ENCODE measurements at places on chromosomes 16 and 17.
A peak's percentile ranks its signal among the peaks of the same experiment; 100 is the strongest.

- peaks cover 9% of the 10 kb centered on the region for H3K36me3 ChIP-seq
- DNase-seq = no peak
- H3K4me3 ChIP-seq = no peak overlapping the region
Measured at GRCh38 chr17:16135461-16135860, 79.9 kb downstream of the NCOR1 start.

- no peaks in the 10 kb centered on the region for H3K27me3 ChIP-seq
- no peak overlapping the region for H3K27ac ChIP-seq
- no peak overlapping the region for H3K4me3 ChIP-seq
- no peaks in the 10 kb centered on the region for H3K36me3 ChIP-seq
- H3K4me1 ChIP-seq = no peaks in the 10 kb centered on the region
Measured at GRCh38 chr17:75498726-75499213, 16.6 kb downstream of the CASKIN2 start.

DNA sequence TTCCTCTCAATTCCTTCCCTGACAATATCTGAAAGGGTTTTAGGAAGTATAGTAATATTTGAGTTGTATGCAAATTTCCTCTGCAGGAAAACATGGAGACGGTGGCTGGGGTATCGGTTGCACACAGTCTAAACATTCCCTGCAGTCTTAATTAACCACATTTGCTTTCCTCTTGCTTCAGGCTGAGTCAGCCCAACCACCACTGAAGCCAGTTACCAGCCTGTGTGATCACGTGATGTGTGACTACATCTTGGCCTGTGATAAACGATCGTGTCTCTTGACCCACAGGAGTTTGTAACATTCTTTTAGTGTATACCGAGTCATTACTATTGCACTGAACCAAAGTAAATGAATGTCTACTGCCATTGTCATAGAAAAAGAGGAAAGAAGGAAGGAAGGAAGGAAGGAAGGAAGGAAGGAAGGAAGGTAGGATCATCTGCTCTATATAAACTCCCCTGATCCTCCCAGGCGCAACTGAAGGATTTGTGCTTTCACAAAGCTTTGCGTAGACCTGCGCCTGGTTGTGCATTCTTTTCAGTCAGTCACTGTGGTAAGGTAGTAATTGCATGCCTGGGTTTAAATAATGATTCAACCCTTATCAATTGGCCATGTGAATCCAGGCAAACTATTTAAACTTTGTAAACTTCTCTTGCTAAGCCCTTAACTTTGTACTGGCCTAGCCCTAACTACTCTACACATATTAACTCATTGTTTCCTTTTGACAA, 280.6 kb upstream of the SALL1 start:
- no peak overlapping the region for H3K4me3 ChIP-seq
- peaks cover 7% of the 10 kb centered on the region for H3K4me1 ChIP-seq
- H3K27ac ChIP-seq = peak overlapping the region; percentile 65
- H3K36me3 ChIP-seq = no peaks in the 10 kb centered on the region
- H3K27me3 ChIP-seq = peaks cover 4% of the 10 kb centered on the region

- H3K4me3 ChIP-seq = no peak overlapping the region
- no peaks in the 10 kb centered on the region for H3K4me1 ChIP-seq
- H3K27ac ChIP-seq = no peak overlapping the region
- no peak for DNase-seq
- H3K27me3 ChIP-seq = no peaks in the 10 kb centered on the region
Measured at GRCh38 chr16:87740441-87740840, 25.3 kb downstream of the KLHDC4 start.

DNA sequence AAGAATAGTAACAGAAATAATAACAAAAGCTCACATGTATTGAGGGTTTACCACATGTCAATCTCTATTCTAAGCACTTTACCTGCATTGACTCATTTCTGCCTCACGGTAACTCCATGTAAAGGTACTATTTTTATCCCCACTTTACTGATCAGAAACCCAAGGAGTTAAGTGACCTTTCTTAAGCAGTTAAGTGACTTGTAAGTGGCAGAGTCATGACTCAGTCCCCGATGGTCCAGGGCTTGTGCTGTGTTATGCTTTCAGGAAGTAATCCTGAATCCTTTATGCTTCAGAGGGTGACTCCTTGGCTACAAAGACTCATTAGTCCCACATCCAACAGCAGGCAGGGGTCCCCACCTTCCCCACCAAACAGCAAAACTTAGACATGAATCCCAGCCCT, 66.5 kb downstream of the MRM1 start:
- no peak for DNase-seq
- H3K27me3 ChIP-seq = peaks cover 3% of the 10 kb centered on the region
- no peak overlapping the region for H3K4me3 ChIP-seq
- H3K36me3 ChIP-seq = no peaks in the 10 kb centered on the region
- H3K4me1 ChIP-seq = no peaks in the 10 kb centered on the region

DNA sequence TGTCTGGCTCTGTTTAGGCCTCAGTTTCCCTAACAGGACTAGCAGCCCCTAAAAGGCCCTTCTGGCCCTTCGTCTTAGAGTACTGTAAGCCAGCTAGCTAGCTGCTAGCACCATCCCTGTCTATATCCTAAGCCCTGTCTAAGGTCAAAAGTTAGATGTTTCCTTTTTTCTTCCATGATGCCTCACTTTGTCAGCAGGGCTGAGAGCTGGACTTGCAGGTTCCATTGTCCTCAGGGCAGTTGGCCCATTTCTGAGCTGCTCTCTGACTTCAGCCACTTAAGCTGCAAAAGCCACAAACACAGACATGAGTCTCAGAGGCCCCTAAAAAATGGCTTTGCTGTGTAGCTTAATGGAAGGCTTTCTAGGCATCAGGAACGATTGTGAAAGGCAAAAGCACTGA, 187.7 kb downstream of the CBLN1 start:
- H3K4me1 ChIP-seq = no peaks in the 10 kb centered on the region
- no peak for DNase-seq
- H3K27ac ChIP-seq = no peak overlapping the region
- H3K4me3 ChIP-seq = no peak overlapping the region
